Stomach (tissue), 19 donors: ENCODE measurements at places on chromosomes 7 and 10.

- no peak for DNase-seq
Observed at GRCh38 chr10:102649797-102650654, 5.7 kb downstream of the TRIM8 start.

GRCh38 chr10:58326967-58327381, 7.8 kb upstream of the UBE2D1 start:
- DNase-seq = peak; percentile 54

DNA sequence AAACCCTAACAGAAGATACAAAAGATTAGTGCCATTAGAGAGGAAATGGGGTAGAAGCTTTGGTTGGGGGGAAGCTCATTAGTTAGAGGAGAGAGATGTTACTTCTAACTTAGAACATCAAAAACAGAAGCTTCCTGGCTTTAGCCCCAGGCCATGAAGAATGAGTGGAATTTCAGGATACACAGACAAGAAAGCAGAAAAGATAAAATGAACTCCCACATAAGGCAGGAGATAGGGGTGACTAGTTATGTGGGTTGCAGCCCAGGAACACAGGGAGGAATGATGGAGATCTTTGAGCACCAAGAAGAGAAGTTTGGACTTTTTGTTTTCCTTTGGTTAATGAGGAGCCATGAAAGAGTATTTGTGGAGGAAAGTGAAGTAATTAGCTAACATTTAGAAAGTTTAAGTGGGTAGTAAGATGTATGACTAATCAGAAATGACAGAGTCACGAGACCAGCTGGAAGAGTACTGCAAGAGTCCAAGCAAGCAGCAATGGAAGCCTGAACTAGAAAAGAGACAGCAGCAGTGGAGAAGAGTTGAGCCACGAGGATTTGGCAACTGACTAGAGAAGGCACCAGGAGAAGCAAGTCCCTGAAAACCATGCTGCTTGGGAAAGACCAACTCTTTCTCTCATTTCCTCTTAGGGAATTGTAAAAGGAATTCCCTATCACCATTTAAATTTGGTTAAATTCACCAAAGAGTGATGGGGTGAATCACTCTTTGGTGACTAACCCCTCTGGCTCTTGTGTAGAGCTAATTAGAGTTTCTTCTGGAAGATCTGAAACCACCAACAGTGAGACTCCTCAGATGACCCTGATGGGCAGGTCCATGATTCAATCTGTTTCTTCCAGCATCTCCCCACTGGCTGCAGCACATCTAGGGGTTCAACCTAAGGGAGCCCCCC, 131.9 kb downstream of the KCNMA1 start:
- no peak for DNase-seq

DNA sequence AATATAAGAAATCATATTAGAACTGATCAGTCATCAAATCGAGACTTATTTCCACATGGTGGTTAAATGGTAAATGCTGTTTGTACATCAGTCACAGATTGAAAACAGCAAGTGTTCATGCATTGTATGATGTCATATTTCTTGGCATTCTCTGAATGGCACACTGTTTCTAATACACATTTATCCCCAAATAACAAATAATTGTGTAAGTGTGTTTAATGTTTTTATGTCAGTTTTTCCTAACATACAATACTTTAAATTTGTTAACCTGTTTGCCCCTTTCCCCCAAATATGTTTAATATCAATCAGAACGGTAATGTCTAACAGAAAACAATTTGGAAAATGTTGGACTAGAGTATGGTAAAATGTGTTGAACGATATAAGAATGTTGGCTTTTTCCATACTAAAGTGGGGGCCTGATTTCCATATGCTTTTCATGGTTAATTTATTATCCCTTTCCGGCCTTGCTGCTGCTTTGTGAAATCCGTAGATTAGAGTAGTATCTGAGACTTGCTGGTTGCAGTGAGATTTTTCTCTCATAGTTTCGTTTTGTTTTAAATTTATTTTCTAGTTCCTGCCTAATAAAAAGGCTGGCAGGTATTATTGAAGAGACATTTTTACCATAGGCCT, 23.7 kb downstream of the RAB18 start:
- no peak for DNase-seq

DNA sequence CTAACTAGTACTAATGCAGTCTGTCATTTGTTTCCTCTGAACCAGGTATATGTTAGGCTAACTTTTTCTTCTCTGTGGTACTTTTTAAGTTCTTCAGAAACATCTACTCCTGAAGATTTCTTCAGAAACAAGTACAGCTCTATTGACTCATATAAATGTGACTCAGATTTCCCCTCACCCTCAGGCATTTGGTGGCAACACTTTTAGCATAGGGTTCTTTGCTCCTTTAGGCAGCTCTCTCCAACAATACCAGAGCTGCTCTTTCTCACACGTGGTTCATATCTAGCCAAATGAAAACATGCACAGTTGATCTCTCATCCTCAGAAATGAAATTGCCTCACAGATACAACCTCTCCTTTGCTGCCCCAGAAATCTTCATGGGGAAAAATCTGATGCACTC, 939.8 kb downstream of the SORCS1 start:
- DNase-seq = no peak
